Left kidney (tissue), 8 donors: ENCODE measurements at places on chromosomes 7 and 10. TPM values are rescaled to one million over a fixed set of nuclear protein-coding genes. Genes with fewer than 3 reads are reported as not detected.

ANKRD30A gene
- not detected for polyA plus RNA-seq

DDX21 gene
- polyA plus RNA-seq = 61.4 TPM

DNA sequence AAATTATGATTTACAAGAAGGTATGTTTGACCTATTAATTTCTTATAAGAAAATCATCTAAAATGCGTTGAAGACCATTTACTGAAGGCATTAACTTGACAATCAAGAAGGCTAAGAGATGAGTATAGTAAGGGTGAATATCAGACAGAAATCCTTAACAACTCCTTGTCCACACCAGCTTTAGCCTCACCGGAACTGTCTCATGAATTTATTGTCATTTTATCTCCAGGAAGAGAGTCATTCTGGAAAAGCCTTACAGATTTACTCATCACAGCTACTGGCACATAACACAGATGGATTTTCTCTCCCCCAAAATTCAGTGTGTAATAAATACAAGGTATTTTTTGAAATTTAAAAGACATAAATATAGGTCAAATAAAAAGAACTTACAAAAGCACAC, 129.4 kb upstream of the LSM8 start:
- DNase-seq = no peak

DNA sequence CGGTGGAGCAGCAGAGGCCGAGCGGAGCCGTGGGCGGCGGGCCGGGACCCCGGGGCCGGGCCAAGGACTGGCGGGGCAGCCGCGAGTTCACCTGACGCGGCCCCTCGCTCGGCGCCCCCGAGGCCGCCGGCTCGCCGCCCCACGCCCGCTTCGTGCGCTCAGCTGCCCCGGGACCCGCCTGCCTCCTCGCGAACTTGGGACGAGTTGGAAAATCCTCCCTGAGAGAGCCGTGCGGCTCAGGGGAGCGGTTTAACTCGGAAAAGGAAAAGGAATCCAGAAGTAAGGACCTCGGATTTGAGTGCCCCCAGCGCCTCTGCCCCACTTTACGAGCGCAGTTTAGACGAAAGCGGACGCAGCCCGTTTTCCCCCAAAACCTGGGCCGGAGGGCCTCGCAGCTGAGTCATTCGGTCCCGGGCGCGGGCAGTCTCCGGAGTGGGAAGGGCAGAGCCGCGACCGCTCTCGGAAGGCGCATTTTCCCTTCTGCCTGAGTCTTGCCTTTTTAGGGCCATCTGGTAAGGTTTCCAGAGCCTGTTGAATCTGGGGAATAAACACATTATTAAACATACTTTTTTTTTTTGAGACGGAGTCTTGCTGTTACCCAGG, 744 bp downstream of the CREM start:
- peak; percentile 49 for DNase-seq

DNA sequence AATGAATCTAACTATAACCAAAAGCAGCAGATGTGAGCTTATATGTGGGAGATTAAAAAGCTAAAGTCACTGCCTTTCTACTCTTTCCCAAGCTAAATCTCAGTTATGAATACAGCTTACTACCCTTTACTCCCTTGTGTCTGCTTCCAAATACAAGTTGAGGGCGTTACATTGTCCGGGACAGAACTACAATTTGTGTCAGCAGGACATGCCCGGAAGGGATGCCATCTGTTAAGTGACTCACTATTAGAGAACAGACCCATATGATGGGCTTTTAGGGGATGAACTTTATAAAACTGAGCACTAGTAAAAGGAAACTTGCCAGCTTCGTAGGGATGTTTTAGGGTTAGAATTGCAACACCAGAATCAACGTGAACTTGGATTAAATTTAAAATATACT, 299.7 kb upstream of the CSTF2T start:
- no peak for DNase-seq

GRCh38 chr7:150952331-150953050, 25.6 kb downstream of the KCNH2 start:
- no peak for DNase-seq

DNA sequence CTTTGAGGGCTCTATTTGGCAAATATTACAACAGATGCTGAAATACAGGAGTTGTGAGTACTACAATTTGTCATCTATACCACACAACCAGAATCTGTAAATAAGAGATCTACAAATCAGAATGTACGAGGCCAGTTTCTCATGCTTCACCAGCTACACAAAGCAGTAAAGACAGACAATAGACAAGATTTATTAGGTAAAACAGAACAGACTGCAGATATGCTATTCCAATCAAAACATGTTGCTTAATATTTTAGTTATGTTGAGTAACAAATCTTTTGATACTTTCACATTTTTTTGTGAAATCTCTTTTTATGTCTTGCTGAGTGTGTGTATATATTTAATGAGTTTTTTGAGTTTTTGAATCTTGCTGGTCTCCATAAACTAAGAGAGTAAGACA, 109.1 kb downstream of the CHCHD3 start:
- no peak for DNase-seq

DNA sequence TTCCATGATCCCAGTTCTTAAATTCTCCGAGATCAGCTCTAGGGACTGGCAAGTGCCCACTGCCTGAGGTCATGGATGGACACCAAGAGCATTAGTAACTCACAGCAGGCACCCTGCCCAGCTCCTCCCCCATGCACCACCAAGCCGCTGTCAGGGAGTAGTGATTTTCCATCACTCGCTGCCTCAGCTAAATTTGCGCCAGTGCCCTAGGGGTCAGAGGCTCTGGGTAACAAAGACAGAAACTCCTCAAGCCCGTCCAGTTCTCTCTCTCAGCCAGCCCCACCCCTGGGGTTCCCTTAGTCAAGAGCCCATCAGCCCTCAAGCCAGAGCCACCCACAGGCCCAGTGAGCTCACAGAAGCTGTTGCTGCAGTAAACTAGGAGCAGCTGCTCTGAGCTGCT, 30.0 kb downstream of the PAX2 start:
- no peak for DNase-seq

DNA sequence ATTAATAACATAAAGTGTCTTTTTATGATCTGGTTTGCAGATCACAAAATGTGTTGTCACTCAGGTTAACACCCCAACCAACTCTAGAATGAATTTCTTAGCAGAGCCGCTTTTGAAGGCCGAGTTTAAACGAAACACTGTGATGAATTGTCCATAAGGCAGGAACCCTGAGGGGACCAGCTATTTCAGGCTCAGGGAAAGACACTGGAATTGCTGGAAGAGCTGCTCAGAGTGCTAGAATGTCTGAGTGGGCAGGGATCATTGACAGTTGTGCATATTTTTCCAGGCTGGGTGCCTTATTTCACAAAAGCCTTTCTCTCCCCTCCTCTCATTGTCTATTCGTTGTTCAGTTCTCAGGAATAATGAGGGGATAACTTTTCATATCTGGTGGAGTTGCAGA, 68.7 kb upstream of the PRKG1 start:
- DNase-seq = no peak

DNA sequence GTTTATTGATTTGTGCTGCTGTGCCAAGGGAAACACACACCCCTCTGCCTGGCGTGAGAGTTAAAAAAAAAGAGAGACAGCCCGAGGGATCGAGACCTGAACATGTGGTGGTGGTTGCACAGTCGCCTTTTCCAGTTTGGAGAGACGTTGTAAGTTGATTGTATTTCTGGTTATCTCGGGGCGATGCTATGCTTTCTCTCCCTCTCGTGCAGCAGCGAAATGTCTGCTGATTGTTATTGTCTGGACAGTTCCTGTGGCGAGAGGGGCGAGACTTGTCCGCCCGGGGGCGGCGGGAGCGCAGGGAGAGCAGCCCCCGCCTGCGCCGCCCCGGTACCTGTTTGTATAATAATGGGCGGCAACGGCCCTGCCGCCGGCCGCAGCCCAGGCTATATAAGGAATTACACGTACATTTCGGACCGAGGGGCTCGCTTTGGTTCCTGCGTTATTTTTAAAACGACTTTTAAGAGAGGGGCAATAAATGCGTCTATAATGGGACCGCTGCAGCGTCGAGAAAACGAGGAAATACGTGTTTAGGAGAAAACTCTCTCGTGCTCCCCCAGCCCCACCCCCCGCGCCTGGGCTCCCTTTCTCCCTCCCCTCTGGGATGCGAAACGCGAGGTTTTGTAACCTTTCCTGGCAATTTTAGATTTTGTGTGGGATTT, 1.7 kb downstream of the ZEB1 start:
- peak; percentile 59 for DNase-seq

DNA sequence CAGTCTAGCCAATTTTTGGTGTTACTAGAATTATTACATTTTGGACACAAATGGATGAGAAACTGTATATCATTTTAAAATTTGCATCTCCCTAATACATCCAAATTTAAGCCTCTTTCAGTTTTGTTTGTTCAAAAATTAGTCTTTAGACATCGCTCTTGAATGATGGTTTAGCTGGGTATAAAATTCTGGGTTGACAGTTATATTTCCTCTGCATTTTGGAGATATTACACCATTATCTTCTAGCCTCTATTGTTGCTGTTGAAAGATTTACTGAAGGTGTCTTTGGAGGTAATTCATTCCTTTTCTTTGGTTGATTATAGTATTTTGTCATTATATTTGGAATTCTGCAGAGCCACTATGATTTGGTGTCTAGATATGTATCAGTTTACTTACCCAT, 116.5 kb downstream of the COL26A1 start:
- DNase-seq = no peak
